ENCODE measurements at places on chromosomes 1 and 21.

GRCh38 chr1:246373828-246374569 lies 133.1 kb downstream of the SMYD3 start:
- no peak for DNase-seq

- DNase-seq: no peak
Measured at GRCh38 chr1:236381565-236382158, 12.4 kb upstream of the EDARADD start.

DNA sequence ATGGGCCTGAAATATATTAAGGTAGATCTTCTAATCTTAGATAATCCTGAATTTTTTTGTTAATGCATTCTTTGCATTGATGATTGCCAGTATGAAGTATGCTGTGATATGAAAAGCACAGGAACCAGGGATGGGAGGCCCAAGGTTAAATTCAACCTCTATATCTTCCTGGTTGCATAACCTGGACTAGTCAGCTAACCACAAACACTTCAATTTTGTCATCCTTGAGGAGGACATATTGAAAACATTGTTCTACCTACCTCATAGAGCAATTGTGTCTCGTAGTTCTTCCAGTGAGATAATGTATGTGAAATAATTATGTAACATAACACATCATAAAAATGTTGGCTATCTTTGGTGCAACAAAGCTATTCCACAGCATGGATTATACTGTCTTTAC lies 25.6 kb downstream of the PDC start:
- DNase-seq: no peak

- DNase-seq: peak; percentile 37
Measured at GRCh38 chr1:15412175-15412800, 2.6 kb downstream of the EFHD2 start.

DNA sequence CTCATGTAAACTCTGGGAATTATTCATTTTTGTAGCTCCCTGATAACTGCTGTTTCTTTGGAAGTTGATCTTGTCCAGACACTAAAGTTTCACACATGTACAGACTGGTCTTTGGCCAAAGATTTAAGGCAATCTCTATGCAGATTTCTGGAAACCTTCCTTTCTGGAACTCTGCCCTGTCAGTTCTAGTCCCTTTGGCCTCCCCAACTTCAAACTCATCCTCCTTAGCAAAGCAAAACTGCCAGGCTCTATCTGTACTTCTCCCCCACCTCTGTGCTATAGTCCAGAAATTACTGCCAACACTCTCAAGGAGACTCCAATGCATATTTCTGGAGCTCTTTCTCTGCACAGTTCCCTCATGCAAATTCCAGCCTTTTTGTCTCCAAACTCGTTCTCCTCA lies 36.5 kb downstream of the C1orf198 start:
- no peak for DNase-seq

DNA sequence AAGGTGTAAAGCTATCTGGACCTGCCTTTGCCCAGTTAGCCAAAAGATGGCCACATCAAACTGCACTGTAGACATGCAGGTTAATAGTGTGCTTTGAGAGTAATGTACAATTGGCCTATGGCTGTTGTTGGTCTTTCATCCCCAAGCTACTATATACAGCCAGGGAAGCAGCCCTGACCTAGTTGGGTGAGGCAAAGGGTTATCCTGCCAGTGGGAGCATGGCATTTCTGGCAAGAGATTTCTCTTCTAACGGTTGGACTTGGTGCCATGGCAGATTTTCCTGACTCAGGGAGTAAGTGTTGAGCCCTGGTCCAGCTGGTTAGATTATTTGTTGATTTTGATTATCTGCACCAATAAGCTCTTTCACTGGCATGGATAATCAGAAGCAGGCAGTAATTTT lies 119.8 kb downstream of the SDCCAG8 start:
- no peak for DNase-seq

DNA sequence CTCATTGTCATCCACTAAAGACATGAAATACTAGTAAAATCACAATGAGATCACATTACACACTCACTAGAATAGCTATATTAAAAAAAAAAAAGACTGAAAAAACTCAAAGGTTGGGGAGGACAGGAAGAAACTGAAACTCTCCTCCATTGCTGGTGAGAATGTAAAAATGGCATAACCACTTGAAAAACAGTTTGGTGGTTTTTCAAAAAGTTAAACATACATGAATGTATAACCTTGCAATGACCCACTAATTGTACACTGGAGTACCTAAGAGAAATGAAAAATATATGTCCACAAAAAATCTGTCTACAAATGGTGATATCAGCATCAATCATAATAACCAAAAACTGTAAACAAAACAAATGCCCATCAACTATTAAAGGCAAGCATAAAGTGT lies 44.0 kb downstream of the NRIP1 start:
- no peak for DNase-seq

DNA sequence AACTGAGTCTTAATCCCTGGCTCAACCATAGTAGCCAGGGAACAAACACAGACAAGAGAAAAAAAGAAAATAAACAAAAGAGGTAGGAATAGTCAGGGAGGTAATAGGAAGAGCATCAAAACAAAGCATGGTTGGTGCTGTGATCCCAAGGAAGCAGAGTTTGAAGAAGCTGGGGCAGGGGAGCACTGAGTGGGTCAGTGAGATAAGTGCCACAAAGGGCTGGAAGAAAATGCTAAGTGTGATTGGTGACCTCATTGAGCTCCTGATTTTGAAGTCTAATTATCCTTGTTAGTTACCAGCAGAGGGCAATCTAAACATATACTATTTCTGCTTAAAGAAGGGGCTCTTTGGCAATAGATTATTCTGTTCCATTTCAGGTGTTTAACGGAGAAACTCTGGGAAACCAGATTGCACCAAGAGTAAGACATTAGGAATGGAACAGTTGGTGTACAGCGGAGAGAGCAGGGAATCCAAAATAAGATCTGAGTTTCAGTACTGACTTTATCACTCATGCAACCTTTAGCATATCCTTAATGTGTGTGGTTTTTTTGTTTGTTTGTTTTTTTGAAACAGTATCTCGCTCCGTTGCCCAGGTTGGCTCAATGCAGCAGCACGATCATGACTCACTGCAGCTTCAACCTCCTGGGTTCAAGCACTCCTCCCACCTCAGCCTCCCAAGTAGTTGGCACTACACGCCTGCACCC lies 30.7 kb upstream of the KIAA1614 start:
- no peak for DNase-seq

DNA sequence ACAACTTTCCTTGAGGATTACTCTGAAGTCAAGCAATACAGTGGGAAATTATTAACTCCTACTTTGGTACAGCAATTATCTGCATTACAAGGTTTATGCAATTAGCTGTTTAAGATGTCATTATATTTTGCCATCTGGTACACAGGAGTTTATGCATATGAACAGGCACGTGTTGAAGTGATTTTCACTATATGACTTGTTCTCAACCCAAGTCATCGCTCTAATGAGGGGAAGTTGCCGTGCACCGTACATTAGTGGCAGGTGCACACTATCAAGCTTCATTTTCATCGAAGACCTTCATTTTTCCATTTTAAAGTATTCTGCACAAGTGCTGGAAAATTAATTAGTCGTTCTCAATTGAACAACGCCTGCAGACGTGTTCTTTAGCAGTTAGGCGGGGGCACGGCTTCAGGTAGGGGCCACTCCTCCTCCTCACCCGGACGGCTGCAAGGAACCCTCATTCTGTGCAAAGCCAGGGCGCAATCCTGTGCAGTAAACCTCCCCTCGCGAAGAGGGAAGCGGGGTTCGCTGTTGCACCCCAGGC lies 39.8 kb upstream of the NFIA start:
- DNase-seq: no peak

DNA sequence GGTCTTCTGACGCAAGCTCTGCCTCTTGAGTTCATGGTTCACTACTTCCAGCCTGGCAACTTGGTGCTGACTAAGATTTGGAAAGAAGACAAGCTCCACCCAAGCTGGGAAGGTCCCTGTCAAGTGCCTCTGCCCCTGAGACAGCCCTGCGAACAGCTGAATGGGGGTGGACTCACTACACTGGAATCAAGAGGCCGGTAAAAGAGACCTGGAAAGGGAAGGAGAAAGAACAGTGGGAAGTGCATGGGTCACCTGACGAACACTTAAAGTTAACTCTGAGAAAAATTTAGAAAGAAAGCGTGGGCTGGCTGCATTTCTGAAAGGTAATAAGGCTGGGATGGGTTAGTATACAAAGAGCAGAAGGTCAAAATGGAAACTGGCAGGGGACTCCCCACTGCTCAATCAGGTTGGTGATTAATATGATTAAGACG lies 26.1 kb upstream of the ZNF496 start:
- no peak for DNase-seq

DNA sequence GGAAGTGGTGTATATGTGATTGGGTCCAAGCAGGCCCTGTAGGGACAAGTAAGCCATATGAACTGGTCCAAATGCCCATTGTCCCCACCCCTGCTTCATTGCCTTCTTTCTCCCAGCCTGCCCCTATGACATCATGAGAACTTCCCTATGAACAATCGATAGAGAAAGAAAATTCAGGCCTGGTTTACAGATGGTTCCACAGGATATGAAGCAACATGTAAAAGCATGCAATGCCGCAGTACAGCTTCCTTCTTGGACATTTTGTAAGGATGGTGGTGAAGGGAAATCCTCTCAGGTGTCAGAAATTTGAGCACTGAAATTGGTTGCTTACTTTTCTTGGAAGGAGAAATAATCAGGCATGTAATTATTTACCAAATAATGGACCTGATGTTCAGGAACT lies 581.7 kb downstream of the MRPL39 start:
- no peak for DNase-seq

- DNase-seq: no peak
Measured at GRCh38 chr1:27971674-27972073, 11.9 kb downstream of the XKR8 start.

- DNase-seq: no peak
Measured at GRCh38 chr1:32724678-32725614, 22.4 kb upstream of the SYNC start.

DNA sequence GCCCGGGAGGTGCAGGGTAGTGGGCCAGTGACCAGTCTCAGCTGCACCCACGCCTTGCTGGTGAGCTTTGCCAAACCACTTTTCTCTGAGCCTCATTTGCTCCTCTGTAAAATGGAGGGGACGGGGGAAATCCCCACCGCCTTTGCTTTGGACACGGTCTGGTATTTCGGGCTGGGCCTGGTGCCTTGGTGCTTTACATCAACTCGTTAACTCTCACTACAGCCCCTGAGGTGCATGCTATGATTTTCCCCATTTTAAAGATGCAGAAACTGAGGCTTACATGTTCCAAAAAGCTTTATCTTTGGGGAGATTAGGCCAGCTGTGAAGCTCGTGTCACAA lies 116.1 kb upstream of the RUNX3 start:
- no peak for DNase-seq

DNA sequence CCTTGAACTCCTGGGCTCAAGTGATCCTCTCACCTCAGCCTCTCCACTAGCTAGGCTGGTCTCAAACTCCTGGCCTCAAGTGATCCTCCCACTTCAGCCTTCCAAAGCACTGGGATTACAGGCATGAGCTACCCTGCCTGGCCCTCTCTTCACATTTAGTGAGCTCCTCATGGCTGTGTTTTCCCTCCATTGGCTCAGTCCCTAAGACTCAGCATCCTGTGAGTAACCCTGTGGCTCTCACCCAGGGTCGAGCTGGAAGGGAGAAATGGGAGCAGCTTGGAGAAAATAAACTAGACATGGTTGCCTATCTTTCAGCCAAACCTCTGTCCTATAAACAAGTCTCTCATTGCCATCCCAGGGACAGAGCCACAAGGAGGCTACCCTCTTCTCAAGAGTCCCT lies 17.5 kb downstream of the NCF2 start:
- DNase-seq: no peak

DNA sequence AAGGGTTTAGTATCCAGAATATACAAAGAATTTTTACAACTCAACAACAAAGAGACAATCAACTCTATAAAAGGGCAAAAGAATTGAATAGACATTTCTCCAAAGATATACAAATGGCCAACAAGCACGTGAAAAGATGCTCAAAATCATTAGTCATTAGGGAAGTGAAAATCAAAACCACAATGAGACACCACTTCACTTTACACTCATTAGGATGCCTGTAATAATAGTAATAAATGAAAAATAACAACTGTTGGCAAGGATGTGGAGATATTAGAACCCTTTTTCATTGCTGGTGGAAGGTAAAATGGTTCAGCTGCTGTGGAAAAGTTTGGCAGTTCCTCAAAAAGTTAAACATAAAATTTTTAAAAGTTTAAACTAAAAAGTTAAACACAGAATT lies 7.0 kb upstream of the ABCD3 start:
- DNase-seq: no peak

DNA sequence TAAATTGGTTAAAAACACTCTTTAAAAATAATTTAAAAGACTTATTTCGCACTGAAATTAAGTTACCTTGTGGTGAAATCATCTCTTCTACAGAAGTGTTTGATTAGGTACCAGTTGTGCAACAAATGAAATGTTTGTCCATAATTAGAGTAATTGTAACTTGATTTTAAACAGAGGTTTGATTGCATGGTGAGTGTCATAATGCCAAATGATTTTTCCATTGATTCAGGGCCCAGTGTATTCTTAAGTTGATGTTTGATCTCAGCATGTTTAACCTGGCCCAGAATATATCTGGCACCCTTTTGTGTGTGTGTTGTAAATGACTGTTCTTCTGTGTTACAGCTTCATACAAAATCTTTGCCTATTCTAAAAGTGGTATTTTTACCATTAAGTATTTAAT lies 28.5 kb downstream of the LRRC8B start:
- DNase-seq: no peak

GRCh38 chr1:44417351-44418021 lies 12.4 kb downstream of the RNF220 start:
- no peak for DNase-seq

DNA sequence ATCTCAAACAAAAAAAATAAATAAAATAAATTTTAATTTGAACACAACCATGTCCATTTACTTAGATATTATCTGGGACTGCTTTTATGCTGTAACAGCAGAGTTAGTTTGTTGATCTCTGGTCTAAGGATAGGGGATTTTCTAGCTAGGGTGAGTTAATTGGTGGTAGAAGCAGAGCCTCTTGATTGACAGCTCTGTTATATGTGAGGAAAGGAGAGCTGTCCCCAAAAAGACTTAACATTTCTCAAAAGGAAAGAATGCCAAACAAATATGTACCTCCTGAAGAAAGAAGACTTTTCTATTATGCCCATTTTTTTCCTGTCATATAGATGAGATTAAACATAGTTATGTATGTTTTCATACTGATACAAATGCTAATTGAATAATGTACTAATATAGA lies 37.8 kb downstream of the MAN1A2 start:
- no peak for DNase-seq
